ENCODE measurements at places on chromosomes 4 and X.

- DNase-seq = no peak
Measured at GRCh38 chr4:7196736-7197135, 4.4 kb downstream of the SORCS2 start.

DNA sequence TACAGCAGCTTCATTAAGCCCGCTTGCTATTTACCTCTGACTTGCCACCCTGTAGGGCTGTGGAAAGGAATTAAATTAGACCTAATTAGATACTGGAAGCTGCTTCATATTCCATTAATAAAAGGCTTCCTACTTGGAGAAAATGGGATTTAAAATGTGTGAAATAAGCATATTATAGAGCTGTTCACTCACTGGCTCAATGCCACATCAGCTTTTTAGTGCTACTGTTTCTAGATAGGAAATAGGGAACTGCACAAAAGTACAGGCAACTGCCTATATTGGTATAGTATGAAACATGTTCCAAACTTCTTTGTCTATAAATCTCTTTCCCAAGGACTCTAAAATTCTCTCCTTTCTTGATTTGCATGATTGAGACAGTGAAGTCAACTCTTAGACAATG lies 407.9 kb upstream of the AADAT start:
- no peak for DNase-seq

- peak; percentile 26 for DNase-seq
Measured at GRCh38 chr4:121951521-121952110, at the start of gene TRPC3. TRPC3 (minus strand) TSS chr4:121952060; CDS start chr4:121951680, 380 bp downstream.

GRCh38 chr4:6938647-6939271 lies 29.1 kb downstream of the TBC1D14 start:
- DNase-seq = no peak

DNA sequence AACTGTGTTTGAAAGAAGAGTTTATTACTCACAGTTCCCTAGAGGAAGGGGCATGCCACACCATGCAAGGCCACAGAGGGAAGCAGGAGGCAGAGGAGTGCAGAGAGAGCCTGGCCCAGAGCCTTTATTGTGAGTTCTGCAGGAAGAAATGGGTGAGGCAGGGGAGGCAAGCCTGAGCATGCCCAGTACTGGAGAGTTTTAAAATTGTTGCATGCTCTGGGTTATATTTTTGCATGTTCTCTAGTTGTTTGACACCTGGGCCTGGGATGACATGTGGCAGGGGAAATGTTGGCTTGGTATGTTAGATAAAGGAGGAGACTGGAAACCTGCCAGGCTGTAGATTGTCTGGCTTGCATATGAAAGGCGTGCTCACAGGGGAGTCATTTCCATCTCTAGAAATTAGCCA lies 19.7 kb upstream of the CRMP1 start:
- DNase-seq = peak; percentile 9

GRCh38 chr4:113243312-113243711 lies 193.9 kb downstream of the ANK2 start:
- DNase-seq = no peak

GRCh38 chrX:40720792-40721191 lies 14.6 kb downstream of the MED14 start:
- no peak for DNase-seq

GRCh38 chr4:113979148-113979904 lies at the start of gene ARSJ:
ARSJ (minus strand) TSS chr4:113979647; CDS start chr4:113978834, 813 bp downstream.
- peak; percentile 18 for DNase-seq

- no peak for DNase-seq
Measured at GRCh38 chrX:69968950-69969349, 80.8 kb downstream of the AWAT2 start.

DNA sequence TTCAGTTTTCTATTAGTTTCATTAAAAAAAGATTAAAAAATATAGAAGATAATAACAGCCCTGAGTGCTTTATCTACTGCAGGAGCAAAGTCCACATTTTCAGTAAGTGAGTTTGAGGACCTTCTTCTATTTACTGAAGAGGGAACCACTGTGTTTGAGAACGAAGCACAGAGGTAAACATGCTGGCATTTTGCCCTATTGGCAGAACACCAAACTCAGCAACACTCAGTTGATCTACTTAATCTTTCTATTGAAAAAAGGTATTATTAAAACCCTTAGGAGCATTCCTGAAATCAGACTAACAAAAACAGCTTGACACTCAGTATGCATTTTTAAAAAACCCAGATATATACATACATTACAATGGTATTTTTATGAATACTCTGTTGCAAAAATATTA lies 1496.7 kb downstream of the TECRL start:
- no peak for DNase-seq

DNA sequence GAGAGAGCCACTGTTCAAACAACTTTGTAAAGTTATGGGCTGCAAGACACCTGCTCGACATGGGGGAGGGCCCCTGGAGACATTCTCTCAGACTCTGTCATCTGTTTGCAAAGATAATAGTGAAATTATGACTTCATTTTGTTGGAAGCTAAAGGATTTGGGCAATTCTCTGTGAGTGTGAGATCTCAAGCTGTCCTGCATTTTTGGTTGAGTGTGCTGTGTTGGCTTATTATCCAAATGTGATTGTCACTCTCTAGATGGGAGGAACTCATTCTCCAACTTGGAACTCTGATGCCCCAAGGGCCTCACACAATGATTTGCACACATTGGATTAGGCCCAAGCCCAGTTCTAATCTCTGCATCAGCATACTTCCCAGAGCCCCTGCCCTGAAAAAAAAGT lies 63.7 kb downstream of the STK32B start:
- DNase-seq = no peak

DNA sequence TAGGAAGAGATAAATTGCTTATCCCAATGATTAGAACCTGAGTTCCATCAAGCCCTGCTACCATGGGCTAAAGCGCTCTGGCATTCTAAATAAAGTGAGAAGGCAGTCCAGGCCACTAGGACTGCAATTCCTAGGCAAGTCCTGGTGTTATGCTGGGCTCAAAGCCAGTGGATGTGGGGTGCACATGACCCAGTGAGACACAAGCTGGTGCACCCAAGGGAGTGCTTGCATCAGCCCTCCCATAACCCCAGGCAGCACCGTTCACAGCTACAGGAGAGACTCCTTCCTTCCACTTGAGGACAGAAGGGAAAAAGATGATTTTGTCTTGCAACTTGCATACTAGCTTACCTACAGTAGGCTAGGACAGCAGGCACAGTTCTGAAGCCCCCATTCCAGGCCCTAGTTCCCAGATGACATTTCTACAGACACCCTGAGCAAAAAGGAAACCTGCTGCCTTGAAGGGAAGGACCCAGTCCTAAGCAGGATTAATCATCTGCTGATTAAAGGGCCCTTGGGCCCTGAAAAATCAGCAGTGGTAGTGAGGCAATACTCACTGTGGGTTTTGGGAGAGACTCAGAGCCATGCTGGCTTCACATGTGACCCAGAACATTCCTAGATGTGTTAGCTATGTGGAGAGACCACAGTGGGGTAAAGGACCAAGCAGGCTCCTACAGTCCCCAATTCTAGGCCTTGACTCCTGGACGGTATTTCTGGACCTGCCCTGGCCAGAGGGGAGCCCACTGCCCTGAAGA lies 77.8 kb downstream of the KLHL13 start:
- no peak for DNase-seq

- peak; percentile 44 for DNase-seq
Measured at GRCh38 chr4:147732518-147733235, 789 bp downstream of the ARHGAP10 start.

- no peak for DNase-seq
Measured at GRCh38 chr4:100754751-100755150, 236.9 kb upstream of the EMCN start.

- DNase-seq = no peak
Measured at GRCh38 chr4:24413311-24413784, 171.0 kb downstream of the DHX15 start.

DNA sequence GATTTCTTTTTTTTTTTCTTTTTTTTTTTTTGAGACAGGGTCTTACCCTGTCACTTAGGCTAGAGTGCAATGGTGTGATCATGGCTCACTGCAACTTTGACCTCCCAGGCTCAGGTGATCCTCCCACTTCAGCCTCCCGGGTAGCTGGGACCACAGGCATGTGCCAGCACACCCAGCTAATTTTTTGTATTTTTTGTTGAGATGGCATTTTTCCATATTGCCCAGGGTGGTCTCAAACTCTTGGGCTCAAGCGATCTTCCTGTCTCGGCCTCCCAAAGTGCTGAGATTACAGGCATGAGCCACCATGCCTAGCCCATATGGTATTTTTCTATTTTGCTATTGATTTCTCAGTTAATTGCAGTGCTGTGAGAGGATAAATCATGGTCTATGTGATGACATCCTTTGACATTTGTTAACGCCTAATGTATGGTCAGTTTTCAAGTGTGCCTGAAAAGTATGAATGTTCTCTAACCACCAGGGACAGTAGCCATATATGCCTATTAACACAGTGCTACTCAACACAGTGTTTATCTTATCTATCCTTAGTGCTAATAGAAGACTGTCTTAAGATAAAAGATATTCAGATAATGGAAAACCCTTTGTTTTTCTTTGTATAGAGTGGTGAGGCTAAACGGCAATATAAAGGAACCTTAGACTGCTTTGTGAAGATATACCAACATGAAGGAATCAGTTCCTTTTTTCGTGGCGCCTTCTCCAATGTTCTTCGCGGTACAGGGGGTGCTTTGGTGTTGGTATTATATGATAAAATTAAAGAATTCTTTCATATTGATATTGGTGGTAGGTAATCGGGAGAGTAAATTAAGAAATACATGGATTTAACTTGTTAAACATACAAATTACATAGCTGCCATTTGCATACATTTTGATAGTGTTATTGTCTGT lies 9.1 kb upstream of the HSPA4L start:
- no peak for DNase-seq

GRCh38 chr4:61911313-61911756 lies 711.2 kb downstream of the ADGRL3 start:
- no peak for DNase-seq

GRCh38 chrX:138794246-138794645 lies 82.7 kb upstream of the FGF13 start:
- DNase-seq = no peak

DNA sequence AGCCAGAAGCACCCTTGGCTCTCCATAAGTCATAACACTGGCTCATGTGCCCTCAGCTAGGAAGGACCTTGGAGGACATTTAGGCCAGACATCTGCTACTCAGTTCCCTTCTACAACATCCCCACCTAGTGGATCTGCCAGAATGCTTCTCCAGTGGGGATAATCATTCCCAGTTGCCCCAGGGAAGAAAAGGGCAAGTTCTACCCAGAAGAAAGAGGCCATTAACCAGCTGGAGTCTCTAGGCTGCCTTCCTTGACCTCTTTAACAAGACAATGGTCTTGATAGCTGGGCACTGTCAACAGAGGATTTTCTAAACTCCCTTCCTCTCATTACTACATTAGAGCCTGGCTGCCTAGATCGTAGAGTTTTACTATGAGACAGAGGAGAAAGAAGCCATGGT lies 42.0 kb downstream of the LGI2 start:
- no peak for DNase-seq

- DNase-seq = peak; percentile 76
Measured at GRCh38 chr4:182808673-182809416, 108.3 kb downstream of the DCTD start.

- no peak for DNase-seq
Measured at GRCh38 chr4:151043803-151044515, 28.9 kb upstream of the LRBA start.

DNA sequence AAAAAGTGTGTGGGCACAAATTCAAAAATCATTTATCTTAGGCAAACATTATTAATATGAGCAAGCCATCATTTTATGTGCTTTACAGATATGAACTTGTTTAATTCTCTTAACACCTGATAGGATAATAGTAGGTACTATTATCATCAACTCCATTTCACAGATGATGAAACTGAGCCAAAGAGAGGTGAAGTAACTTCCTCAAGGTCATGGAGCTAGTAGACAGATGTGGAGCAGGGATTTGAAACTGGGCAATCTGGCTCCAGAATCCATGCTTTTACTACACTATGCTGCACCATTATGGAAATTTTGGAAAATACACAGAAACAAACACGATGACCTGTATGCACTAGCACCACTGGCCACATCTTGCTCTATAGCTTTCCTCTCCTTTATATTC lies 1.0 kb upstream of the PIN4 start:
- DNase-seq = no peak

GRCh38 chrX:79084923-79085322 lies 59.6 kb upstream of the GPR174 start:
- DNase-seq = no peak

DNA sequence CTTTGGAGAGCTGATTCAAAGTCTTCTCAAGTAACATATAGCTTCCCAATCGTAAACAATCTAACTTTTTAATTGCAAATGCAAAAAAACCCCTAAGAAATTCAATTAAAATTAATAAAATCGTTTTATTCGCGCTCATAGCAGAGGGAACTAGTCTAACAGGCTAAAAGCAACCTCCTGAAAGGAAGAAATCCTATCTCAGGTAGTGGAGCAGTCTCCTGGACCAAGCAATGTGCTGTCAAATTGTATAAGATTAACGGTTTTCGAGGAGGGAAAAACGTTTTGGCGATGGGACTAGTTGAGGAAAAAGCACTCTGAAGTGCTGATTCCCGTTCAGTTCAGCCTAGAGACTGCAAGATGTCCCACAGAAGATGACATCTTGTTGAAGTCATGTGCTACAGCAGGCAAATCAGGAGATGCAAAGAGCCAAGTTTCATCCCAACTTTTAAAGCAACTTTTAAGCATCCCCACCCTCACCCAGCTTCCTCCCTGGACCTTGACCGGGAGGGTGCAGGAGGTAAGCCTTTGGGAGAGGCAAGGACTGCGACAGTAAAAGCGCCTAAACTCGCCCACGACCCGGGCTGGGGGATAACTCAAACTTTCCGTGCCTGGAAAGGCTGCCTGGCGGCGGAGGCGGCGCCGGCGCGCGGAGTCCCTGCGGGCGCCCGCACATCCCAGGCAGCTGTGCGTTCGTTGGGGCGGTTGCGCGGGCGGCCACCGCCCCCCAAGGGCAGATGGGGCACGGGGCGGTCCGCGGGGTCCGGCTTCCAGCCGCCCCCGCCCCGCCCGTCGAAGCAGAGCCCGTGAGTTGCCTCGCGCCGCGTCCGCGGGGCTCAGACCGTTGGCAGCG lies 784 bp downstream of the MAP7D3 start:
- peak; percentile 8 for DNase-seq

DNA sequence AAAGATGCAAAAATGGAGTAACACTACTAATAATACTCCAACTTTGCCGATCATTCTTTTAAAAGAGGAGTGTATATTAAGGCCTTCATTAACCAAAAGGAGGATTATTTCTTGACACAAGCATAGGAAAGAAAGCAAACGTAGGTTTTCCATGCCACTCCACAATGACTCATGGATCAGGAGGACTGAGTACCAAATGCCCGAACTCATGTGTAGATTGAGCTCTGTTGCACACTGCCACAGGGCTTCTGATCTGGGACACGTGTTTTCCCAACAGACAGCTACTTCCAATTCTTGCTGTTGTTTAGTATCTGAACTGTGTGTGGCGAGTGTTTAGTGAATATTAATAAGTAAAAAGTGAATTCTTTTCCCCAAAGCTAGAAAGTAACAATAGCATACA lies 131.2 kb downstream of the LDB2 start:
- DNase-seq = no peak

GRCh38 chr4:39134683-39135306 lies 47.5 kb upstream of the WDR19 start:
- DNase-seq = peak; percentile 20

Data from GM12865 (cell line).